ENCODE measurements at places on chromosomes 12 and 14. TPM values are rescaled to one million over a fixed set of nuclear protein-coding genes. Genes with fewer than 3 reads are reported as not detected.

DNA sequence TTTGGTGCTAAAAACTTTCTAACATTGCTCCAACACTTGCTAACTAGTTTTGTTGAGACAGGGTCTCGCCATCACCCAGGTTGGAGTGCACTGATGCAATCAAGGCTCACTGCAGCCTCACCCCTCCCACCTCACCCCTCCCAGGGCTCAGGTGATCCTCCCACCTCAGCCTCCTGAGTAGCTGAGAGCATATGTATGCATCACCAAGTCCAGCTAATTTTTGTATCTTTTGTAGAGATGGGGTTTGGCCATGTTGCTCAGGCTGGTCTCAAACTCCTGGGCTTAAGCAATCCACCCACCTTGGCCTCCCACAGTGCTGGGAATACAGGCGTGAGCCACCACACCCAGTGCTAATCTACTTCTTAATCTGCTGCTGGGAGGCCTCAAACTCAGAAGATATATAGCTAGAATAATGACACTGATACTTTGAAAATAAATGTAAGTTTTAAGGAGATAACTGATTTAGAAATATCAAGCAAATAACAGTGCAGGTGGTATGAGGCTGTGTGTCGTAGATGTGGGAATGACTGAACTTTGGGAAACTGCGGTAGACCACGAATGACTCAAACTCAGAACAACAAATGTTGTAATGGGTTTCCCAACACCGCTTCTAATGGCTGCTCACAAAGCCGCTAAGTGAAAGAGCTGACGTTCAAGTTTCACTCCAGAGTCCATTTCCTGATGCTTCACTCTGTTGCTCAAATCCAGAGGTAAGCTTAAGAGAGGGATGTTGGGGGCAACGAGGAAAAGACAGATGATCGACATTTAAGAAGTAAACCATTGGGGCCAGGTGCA, 10.0 kb downstream of the TMCC3 start:
- peak overlapping the region; percentile 0 for H3K4me3 ChIP-seq
- H3K4me1 ChIP-seq = peaks cover 43% of the 10 kb centered on the region
- peaks cover 2% of the 10 kb centered on the region for H3K36me3 ChIP-seq
- peak; percentile 73 for DNase-seq

SMCO2 gene
- total RNA-seq = 0.60 TPM

- no peak for DNase-seq
- no peak overlapping the region for H3K4me3 ChIP-seq
- H3K4me1 ChIP-seq = no peaks in the 10 kb centered on the region
- no peak overlapping the region for H3K27ac ChIP-seq
- peaks cover 11% of the 10 kb centered on the region for H3K27me3 ChIP-seq
Observed at GRCh38 chr14:95328729-95329503, 9.2 kb upstream of the CLMN start.

DNA sequence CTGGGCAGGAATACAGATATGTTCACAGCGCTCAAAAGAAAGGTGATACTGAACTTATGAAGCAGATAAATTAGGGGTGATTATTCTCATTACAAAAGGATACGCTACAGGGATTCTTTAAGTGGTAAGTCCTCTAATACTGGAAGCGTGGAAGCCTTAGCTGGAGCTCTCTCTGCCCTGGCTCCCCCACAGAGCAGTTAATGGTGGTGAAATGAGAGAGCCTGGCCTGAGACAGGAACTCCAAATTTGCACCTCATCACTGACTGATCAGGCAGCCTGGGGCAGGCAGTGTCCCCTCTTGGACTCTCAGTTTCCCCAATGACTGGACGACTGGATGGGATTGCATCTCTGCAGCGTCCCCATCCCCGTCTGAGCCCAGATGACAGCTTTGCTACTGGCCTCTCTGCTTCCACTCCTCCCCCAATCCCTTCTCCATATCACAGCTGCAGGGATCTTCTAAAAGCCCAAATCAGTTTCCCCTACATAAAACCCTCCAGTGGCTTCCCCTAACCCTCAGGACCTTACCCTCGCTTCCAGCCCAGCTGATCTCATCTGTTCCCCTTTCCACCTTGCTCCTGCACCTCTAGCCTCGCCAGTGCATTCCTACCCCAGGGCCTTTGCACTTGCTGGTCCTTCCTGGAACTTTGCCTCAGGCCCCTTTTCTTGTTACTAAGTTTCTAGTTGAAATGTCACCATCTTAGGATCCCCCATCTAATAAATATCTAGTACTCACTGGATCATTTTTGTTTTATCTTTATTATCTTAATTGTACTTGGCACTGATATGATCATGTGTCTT, 171.7 kb upstream of the LHX5 start:
- H3K36me3 ChIP-seq = no peaks in the 10 kb centered on the region
- no peak overlapping the region for H3K27ac ChIP-seq
- DNase-seq = no peak

GRCh38 chr12:116525418-116526001, 33.7 kb upstream of the MAP1LC3B2 start:
- H3K4me1 ChIP-seq = peaks cover 6% of the 10 kb centered on the region
- no peak overlapping the region for H3K27ac ChIP-seq
- no peaks in the 10 kb centered on the region for H3K36me3 ChIP-seq

DNA sequence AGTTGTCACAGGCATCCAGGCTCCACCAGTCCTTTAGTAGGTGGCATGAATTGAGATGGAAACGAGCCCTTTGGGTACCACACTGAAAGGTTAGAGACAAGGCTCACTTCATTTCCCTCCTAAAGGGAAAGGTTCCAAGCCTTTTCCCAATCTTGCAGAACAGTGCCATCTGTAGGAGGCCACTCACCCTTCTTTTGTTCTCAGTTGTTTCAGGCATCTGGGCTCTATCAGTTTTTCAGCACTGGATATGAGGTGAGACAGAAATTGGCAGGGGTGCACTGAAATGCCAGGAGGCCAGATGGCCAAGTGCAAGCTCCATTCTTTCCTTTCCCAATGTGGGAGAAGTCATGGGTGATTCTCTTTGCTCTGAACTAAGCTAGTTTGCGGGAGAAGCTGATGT, 15.2 kb downstream of the FBXO33 start:
- no peak for DNase-seq
- peaks cover 58% of the 10 kb centered on the region for H3K36me3 ChIP-seq
- no peaks in the 10 kb centered on the region for H3K27me3 ChIP-seq

GRCh38 chr14:100989924-100990323, 86.4 kb upstream of the RTL1 start:
- H3K27me3 ChIP-seq = peaks cover 3% of the 10 kb centered on the region
- DNase-seq = no peak
- H3K4me1 ChIP-seq = no peaks in the 10 kb centered on the region

GRCh38 chr14:98270201-98270600, 1001.8 kb downstream of the BCL11B start:
- DNase-seq = no peak
- no peak overlapping the region for H3K4me3 ChIP-seq
- no peak overlapping the region for H3K27ac ChIP-seq
- peaks cover 8% of the 10 kb centered on the region for H3K4me1 ChIP-seq
- no peaks in the 10 kb centered on the region for H3K27me3 ChIP-seq

DNA sequence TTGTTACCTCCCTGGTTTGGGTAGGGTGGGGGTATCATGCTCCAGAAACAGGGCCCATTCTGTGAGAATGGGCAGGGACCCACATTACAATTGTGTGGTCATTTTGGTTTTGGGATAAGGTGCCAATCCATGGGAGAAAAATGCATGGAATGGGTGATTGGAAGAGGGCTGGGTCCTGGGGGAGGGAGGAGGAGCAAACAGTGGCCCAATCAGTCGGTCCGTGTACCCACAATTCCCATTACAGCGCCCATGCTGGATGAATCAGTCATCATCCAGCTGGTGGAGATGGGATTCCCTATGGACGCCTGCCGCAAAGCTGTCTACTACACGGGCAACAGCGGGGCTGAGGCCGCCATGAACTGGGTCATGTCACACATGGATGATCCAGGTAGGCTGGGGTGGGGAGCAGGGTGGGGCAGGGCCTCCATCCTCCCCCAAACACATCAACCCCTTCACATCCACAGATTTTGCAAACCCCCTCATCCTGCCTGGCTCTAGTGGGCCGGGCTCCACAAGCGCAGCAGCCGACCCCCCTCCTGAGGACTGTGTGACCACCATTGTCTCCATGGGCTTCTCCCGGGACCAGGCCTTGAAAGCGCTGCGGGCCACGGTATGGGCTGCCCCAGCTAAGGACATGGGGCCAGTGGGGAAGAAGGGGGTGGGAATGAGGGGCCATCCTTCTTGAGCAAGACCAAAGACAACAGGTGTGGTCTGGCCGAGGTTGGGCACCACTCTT, 3.6 kb upstream of the TPI1 start:
- H3K27me3 ChIP-seq = no peaks in the 10 kb centered on the region
- no peak overlapping the region for H3K4me3 ChIP-seq
- peaks cover 15% of the 10 kb centered on the region for H3K4me1 ChIP-seq
- no peak for DNase-seq
- no peak overlapping the region for H3K27ac ChIP-seq

- DNase-seq = no peak
- no peaks in the 10 kb centered on the region for H3K36me3 ChIP-seq
- no peak overlapping the region for H3K27ac ChIP-seq
- H3K4me1 ChIP-seq = peaks cover 12% of the 10 kb centered on the region
Observed at GRCh38 chr12:107512391-107512790, 173.2 kb upstream of the PWP1 start.

LUM gene
- total RNA-seq = not detected

PRPH gene
- total RNA-seq = not detected

GRCh38 chr14:22390824-22391461, 198.1 kb downstream of the DAD1 start:
- H3K4me3 ChIP-seq = no peak overlapping the region
- no peaks in the 10 kb centered on the region for H3K36me3 ChIP-seq
- H3K4me1 ChIP-seq = no peaks in the 10 kb centered on the region

CLECL1 gene
- 13.5 TPM for total RNA-seq

DNA sequence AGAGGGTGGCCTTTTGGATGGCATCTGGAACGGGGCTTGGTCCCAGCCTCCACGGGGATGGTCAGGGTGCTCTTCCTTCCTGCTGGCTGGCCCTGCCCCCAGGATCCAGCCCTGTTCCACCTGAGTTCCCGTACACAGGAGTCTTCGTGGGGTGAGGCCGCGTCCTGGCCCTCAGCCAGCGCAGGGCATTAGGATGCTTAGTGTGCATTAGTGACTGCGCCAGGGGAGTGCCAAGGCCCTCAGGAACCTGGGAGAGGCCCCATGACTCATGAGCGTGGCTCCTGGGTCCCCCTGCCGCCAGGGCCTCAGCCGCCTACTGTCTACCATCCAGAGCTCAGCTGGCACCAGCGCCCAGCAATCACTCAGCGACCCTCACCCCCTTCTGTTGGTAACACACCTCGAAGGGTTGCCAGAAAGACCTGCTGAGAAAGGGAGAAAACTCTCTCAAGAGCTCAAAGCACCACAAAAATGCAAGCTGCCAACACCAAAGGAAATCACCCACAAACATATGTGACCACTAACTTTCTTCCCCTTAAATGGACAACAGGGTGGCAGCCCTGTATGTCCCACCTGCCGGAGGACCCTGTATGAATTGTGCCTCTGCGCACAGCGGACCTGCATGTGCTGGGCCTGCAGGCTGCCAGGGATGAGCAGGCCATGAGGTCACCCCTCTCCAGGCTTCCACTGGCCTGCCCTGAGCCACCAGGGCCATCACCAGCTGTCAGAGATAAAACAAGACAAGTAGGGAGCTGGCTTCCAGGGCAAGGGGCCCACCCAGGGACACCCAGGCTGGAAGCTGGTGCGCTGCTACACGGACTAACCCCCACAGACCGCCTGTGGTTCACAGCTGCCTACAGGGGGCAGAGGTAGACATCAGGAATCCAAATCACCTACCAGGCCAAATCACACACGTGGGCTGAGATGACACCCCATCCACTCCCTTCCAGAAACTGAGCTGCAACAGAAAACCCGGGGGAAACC, 28.7 kb downstream of the CCDC85C start:
- H3K4me1 ChIP-seq = no peaks in the 10 kb centered on the region
- H3K27me3 ChIP-seq = no peaks in the 10 kb centered on the region
- no peaks in the 10 kb centered on the region for H3K36me3 ChIP-seq
- DNase-seq = no peak
- H3K27ac ChIP-seq = no peak overlapping the region
- H3K4me3 ChIP-seq = no peak overlapping the region

DNA sequence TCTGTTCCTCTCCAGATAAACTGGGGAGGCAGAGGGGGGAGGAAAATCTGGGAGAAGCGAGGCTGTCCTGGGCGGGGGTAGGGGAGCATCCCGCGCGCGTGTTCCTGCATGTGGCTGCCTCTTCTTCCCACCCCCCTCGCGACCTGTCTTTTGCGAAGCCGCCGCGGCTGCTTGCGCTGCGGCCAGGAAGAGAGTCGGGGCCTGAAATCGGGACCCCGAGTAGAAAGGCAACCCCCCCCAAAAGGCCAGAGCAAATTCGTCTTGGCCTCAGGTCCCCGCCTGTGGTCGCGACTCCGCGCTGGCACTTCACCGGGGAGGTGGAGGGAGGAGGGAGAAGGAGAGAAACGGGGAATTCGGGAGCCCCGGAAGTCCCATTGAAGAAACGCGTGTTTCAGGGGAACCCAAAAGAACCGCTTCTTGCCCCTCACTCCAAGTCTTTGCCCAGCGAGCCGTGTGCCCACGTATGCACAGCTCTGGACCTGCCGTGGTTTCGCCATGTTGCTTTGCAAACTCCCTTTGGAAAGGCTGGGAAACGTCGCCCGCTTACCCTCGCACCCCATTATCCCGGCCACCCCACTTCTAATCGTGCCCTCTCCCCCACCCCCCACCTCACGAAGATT, 944 bp downstream of the CCND2 start:
- H3K36me3 ChIP-seq = peaks cover 59% of the 10 kb centered on the region
- peak overlapping the region; percentile 97 for H3K4me3 ChIP-seq
- no peaks in the 10 kb centered on the region for H3K27me3 ChIP-seq

GRCh38 chr12:39327510-39327909, 115.4 kb downstream of the KIF21A start:
- peaks cover 20% of the 10 kb centered on the region for H3K36me3 ChIP-seq
- no peak for DNase-seq
- peaks cover 18% of the 10 kb centered on the region for H3K4me1 ChIP-seq
- H3K27me3 ChIP-seq = no peaks in the 10 kb centered on the region
- no peak overlapping the region for H3K4me3 ChIP-seq
- H3K27ac ChIP-seq = no peak overlapping the region

- H3K4me1 ChIP-seq = no peaks in the 10 kb centered on the region
- H3K27me3 ChIP-seq = no peaks in the 10 kb centered on the region
- no peaks in the 10 kb centered on the region for H3K36me3 ChIP-seq
- no peak for DNase-seq
Observed at GRCh38 chr12:16285586-16285985, 8.1 kb upstream of the SLC15A5 start.

BCL2L2 gene
- total RNA-seq = 4.1 TPM

GLT1D1 gene
- total RNA-seq = not detected

GRCh38 chr14:93107453-93107852, 8.3 kb downstream of the ITPK1 start:
- no peak for DNase-seq
- H3K27me3 ChIP-seq = no peaks in the 10 kb centered on the region
- no peaks in the 10 kb centered on the region for H3K36me3 ChIP-seq

GRCh38 chr12:45730348-45731189, 1.1 kb downstream of the ARID2 start:
- H3K27me3 ChIP-seq = no peaks in the 10 kb centered on the region
- peaks cover 20% of the 10 kb centered on the region for H3K4me1 ChIP-seq
- H3K4me3 ChIP-seq = peak overlapping the region; percentile 82
- peak overlapping the region; percentile 87 for H3K27ac ChIP-seq
- peak; percentile 69 for DNase-seq
- peaks cover 42% of the 10 kb centered on the region for H3K36me3 ChIP-seq

- H3K4me1 ChIP-seq = peaks cover 25% of the 10 kb centered on the region
- H3K27ac ChIP-seq = peak within 1 kb of the TSS; percentile 88
- H3K36me3 ChIP-seq = peaks cover 3% of the 10 kb centered on the region
- H3K4me3 ChIP-seq = peak within 1 kb of the TSS; percentile 93
- peak; percentile 87 for DNase-seq
Observed at GRCh38 chr12:121712461-121713256, at the start of gene TMEM120B. TMEM120B (plus strand) TSS chr12:121712752; CDS start chr12:121712896, 144 bp downstream.

RNF212B gene
- not detected for total RNA-seq
